ENCODE measurements at places on chromosomes 5 and 9.

DNA sequence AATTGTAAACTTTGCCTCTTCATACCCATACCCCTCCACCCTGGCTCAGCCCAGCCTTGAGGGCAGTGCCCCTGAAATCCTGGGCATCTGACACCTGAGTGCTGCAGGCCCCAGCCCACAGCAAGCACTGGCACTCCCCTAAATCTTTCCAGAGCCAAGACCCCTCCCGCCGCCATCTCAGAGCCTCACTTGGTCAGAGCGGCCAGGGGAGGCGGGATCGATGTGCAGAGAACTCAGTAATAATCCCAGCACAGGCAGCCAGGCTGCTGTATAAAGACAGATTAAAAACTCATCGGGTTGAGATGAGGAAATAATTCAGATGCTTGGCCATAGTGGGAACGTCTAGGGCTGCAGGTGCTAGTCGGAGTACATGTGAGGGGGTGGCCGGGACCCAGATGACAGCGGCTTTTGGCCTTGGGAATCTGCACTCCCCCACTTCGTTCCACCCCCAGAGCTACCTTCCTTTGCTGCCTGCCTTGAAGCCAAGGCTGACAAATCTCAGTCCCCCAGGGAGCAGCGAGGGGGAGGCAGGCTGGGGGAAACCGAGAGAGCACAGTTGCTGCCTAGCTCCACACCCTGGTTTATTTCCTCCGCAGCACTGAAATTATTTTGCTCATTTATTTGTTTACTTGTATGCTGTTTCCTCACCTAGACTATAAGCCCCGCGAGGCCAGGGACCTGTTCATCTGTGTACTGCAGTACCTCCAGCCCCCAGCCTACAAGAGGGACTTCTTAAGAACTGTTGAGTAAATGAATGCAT is 19.5 kb upstream of the ARAP3 start:
- DNase-seq = no peak

DNA sequence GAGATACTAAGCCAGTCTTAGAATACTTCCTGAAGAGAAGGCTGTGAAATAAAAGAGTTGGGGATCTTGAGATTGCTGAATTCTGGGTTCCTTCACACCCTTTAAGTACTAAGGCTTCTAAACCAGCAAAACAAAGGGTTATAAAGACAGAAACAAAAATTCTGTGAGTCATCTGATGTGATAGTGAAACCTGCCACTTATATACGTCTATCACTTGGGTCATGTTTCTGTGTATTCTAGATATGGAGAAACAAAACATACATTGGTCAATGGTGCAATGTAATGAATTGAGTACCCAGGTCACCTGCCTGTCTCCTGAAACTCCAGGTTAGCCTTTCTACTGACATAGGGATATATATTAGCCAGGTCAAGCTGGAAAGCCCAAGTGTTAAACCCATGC is 319.3 kb upstream of the GRAMD2B start:
- no peak for DNase-seq

- no peak for DNase-seq
Measured at GRCh38 chr5:158640593-158640980, 459.1 kb downstream of the EBF1 start.

DNA sequence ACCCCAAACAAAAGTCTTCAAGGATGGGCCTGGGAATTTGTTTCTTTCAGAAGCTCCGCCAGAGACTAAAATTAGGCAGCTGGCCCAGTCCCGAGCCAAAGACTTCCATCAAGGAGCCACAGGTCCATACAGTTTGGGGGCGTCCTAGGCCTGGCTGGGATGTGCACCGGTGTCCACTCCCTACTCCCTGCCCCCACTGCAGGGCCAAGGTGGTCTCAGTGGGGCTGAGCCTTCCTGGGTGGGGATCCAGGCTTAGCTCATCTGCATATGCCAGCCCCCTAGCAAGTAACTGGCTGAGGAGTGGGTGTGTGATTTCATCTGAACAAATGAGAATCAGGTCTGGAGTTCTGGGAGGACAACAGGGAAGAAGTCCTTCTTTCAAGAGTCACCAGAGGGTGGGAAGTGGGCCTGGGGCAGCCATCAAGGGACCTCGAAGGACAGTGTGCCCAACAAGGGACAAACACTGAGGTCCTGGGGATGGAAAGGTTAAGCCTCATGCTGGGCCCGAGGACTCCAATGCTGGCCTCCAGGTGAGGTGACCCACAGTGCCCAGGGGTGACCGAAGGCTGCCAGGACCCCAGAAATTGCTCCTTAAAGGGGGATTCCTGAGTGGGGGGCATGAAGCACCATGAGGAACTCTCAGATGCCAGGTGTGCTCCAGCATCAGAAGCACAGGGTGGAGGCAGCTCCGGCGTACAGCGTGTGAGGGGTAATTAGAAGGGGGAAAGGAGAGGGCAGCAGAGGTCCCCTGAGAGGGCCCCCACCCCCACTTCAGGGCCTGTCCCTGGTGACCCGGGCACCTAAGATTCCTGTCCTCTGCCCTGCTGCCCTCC is 91.3 kb downstream of the ZNF354C start:
- DNase-seq = no peak

- no peak for DNase-seq
Measured at GRCh38 chr5:171795381-171795780, 9.8 kb downstream of the SMIM23 start.

GRCh38 chr5:132667761-132668705 is 5.8 kb upstream of the IL4 start:
- no peak for DNase-seq

DNA sequence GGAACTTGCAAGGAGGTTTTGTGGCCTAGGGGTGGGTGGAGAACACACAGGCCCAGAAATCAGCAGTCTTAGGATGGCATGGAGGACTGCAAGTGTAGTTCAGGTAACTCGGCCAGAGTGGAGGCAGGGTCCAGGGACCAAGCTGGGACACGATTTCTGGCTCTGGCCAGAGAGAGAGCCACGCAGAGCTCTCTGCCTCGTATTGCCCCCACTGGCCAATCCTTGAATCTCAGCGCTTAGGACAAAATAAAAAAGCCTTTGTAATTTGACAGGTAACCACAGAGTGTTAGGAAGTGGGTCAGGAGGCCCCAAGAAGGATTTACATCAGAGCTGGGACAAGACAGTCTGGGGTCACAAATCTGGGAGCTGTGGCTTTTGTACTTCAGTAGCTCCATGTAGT is 11.7 kb downstream of the MAP3K1 start:
- DNase-seq = no peak

DNA sequence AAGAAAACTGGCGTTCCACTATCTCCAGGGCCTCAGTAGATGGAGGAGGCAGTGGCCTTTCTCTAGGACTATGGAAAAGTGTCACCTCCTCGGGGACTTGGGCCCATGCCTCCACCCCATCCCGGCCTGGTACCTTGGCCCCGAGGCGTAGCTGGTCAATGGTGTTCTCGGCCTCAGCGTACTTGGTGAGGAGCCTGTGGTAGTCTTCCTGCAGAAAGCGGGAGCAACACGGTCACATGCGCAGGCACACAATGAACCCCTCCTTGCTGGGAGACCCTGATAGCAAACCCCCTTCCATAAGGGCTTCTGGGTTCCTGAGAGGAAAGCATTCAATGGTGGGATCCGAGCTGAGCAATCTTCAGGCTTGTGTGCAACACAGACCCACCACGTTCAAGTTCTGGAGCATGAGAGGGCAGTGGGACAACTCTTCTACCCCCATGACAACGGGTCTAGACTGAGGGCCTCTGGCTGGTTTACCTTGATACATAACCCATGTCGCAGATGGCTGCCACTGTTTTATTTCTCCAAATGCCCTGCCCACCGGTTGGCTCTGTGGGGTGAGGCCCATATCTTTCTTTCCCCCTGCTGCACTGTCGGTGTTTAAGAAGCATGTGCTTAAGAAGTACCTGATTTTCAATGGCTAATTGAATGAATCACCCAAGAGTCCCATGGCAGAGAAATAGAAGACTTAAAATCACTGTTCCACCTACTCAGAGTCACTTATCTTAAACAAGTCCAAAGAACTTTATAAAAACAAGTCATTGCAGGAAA is 13.6 kb downstream of the AKNA start:
- no peak for DNase-seq

DNA sequence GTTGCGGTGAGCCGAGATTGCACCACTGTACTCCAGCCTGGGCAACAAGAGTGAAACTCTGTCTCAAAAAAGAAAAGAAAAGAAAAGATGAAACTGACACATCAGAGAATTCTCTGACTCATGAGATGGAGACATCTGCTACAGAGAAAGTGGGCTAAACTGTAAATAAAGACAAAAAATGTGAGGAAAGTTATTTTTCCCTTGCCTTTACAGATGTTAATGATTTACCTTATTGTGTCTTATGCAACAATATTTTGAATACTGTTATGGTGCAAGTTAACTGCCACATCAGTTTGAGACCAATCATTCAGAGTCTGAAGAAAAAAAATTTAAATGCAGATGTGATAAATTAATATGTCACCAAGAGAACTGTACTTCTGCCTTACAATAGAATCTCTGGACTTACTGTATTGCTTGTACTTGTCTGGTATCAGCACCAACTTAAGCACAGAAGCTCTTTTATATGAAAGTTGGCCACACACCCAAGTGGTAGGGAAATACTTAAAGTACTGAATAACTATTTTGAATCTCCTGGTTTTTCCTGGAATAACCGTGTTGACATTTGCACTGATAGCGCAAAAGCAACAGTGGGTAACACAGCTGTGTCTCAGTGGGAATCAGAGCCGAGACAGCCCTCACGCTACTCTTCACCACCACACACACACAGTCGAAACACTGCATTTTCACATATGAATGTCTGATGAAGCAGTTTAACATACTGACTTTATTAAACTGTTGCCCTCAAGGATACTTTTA is 169.9 kb downstream of the FANCC start:
- DNase-seq = no peak

DNA sequence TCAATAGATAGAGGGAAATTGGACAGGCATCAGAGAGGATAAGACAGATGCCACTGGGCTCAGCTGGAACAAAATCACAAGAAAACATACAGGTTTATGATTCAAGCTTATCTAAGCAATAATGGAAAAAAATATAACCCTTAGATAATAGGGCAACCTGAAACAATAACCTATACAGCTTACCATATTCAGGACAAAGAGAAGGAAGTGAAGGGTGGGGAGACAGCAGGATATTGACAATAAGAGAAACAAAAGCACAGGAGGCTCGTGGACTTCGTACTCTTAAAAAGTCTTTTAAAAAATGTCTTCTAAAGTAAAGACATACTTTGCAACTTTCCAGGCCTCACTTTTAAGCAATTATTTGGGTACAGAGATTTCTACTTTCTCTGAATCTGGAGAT is 225.3 kb downstream of the NTRK2 start:
- no peak for DNase-seq

DNA sequence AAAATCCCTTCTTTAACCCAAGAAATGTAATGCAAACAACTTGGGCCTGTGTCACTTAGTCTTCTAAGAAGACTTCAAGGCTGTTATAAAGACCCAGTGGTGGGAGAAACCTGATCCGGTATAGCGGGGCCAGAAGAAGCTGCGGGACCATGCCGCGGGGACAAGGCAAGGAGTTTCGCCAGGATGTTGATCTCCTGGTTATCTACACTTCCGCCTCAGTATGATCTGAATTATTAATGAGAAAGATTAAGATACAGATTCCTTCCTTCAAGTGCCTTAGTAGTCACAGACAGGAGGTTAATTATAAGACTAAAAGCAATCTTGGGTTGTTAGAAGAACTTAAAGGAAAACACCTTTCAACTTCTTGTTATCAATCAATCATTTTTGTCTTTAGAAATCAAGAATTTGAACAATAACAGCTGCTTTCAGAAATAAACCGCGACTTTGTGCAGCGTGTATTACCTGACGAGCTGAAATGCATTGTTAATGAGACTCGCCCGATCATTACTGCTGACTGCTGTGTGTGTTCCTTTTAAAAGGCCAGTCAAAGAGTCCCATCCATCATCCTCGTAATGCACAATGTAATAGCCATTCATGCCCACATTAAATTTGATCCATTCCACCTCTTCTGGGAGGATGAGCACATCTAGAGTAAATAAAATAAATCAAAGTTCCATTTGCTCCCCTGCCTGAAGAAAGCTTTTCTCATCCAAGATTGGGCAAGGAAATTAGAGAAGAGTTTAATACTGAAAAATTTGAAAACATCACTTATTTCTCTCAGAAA is 22.2 kb downstream of the ERAP1 start:
- DNase-seq = no peak

DNA sequence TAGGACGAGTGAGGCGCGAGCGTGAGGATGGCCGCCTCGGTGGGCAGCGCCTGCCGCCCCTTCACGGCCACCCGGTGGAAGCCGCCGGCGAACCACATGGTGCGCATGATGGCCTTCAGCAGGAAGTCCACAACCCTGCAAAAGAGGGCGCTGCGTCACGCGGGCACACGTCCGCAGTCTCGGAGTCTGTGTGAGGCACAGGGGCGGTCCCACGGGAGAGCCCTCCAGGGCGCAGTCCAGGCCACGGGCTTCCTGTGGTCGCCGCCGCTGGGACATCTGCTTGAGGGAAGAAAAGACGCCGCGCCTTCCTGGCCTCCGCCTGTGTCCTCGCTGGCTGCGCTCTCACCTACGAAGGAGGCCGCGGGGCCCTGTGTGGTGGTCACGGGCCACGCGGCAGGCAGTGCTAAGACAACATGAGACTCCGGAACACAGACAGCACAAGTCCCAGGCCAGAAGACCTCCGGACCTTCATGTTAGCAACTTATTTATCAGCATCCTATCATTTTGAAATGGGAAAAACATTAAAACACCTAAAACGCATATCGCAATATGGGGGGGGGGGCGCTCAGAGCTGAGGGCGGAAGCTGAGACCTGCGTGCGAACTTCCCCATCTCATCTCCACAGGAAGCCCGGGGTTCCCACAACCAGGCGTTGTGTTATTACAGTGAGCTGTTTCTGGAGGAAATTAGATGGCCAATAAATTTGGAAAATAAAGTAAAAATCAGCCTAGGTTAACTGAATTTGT is 28.8 kb downstream of the LPCAT1 start:
- DNase-seq = no peak

- DNase-seq = no peak
Measured at GRCh38 chr5:171306166-171306565, 2.9 kb upstream of the TLX3 start.

DNA sequence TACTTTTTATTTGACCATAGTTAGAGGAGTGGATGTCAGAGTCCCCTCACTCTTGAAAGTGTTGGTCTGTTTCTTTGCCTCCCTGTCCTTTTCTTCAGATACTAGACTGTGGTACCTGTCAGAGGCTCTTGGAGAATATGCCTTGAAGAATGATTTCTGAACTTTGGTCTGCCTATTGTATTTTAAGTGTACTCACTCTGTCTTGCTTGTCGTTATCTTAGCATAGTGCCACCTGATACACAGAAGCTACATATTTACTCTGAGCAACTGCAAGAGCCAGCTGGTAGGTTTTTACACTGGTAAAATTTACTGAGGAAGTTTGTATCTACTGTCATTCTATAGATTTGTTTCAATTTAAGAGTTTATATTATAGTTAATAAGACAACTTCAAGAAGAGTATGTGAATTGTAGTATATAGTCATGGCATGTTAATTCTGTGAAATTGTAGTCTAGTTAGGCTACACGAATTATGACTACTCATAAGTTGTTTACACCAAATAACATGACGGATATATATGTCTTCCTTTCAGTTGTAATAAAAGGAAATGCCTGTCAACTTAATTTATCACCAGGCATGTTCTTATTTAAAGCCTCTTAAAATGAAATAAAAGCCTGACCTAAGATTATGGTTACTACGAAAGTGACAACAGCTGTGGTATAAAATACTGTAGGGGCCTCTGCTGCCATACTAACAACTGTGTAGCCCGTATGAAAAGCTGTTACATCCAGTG is 201.7 kb downstream of the KDM4C start:
- no peak for DNase-seq

Measured in RWPE2 (cell line).